ENCODE measurements at places on chromosomes 7 and 10.

DNA sequence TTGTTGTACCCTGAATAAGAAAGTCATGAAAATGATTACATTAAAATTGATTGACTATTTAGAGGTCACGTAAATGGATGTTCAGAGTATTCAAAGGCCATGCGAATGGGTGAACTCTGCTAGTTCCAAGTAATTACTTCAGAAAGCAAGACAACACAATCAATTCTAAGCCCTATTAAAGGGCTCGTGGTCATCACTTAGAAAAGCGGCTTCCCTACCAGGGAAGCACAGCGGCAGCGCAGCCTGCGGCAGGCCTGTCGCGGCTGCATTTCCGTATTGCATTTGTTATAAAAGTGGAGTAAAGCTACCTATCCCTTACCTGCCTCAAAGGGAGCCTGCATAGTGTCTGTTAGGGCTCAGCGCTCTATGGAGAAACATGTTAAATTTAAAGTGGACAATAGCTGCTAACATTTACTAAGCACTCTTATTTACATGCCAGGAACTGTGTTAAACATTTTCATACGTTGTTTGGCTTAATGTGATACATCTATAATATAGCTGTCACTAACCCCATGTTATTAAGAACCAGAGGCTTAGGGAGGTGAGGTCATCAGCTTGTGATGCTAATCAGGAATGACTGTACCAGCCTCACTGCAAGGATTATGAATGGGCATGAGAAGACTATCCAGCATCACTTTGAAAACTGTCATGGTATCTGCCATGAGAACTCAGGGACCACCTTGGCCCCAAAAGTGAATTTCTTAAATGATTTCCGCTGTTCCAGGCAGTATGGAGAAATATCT lies 187.5 kb downstream of the CELF2 start:
- no peak for DNase-seq

DNA sequence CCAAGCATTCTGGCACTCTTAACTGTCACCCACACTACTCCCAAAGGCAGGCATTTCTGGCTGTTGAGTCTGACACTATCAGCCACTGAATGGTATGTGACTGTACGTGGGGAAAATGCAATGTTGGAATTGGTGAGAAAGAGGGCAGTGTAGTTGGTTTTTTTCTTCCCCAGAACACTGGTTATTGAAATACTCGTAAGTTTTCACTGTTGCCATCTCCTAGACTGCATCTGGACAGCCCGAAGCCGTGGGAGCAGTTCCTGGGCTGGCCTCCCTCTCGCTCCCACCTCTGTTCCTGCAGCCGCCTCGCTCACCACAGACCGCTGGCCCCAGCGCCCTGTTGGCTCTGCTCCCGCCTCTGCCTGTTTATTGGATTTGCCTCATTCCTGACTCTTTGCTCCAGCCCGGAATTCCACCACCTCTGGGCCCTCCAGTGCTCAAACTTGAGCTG lies 5.7 kb downstream of the PLCE1 start:
- no peak for DNase-seq

DNA sequence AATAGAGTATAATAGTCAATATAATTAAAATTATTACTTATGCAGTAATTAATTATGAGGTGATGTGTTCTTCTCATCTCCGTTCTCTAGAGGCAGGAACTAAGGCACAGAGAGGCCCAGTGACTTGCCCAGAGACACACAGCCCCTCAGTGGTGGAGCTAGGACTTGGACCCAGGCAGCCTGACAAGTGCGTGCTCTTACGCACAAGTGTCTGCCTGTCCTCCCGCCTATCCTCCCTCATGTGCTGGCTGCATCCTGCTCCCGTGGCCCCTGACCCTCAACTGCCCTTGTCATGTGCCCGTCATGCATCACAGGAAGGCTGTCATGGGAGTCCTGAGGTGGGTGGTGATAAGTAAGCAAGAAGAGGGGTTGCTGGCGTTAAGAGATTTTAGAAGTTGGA lies 14.3 kb downstream of the IL2RA start:
- no peak for DNase-seq

DNA sequence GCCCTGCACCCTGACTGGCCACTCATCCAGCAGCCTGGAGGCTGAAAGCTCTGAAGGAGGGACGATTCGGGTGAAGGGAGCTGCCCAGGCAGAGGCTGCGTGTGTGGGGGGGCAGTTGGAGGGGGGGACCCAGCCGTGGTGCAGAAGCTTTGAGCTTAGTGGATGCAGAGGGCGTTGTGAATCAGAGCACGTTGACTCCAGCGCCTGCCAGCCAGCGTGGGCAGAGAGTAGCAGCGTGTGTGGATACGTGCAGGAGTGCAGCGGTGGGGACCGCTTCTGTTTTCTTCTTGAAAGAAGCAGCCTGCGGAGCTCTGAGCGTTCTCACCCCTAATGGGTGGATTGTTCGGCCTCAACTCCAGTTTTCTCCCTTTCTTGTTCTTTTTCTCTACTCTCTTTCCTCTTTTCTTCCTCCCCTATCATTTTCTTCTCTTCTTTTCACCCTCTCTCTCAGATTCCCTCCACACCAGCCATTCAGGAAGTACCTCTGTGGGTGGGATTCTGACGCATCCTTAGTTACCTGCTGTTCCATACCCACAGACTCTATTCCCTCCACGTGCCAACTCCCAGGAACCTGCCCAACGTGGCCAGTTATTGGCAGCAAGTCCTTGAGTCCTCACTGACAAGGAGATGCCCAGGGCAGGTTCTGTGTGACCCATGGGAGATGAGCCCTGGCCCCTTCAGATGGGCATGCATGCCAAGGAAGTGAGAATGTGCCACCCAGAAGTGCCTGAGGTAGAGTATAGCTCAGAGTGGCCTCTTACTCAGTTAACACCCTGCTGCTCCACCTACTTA lies 47.4 kb downstream of the SORCS3 start:
- no peak for DNase-seq

DNA sequence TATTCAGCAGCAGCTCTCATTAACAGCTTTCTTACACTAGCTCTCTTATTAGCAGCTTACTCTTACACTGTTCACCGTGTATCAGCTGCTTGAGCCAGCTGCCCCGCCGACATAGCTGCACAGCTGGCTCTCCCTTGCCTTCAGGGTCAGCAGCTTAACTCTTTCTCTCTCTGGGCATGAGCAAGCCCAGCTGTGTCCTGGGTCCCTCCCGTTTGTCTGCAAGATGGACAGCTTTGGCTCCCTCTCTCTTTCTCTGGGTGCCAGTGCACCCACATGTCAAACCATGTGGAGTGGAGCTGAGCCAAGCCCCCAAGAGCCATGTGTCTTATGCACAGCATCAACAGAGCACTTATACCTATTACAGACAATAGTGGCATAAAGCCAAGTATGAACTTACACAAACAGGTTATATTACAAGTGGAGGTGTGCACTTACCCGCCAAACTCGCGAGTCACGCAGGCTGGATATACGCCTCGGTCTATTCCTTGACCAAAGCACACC lies 35.7 kb upstream of the MTPAP start:
- no peak for DNase-seq

Measured in hematopoietic multipotent progenitor cell treated with erythropoietin and hydrocortisone succinate and interleukin-3 and kit ligand, for 17 days (in vitro differentiated cells).